Uterus (tissue), 4 donors: ENCODE measurements at places on chromosomes 5 and 9.
A peak's percentile ranks its signal among the peaks of the same experiment; 100 is the strongest.

DNA sequence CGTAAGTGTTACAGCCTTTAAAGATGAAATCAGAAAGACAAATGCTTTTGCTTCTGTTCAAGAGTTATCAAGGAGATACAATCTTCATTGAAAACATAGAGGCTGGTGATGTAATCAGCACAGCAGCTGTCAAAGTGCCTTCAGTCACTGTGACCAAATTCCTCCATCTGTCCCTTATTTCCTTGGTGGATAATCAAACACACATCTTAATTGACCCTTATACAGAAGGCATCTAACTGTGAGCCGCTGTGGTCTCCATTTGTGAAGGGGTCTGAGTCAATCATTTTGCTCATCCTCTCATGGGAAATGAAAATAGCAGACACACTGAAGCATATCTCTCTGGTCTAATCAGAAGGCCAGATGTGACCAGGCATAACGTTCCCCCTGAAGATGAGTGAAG lies 130.1 kb upstream of the TLR4 start:
- no peak for DNase-seq

- no peak for DNase-seq
Measured at GRCh38 chr5:83199126-83199525, 121.8 kb downstream of the XRCC4 start.

DNA sequence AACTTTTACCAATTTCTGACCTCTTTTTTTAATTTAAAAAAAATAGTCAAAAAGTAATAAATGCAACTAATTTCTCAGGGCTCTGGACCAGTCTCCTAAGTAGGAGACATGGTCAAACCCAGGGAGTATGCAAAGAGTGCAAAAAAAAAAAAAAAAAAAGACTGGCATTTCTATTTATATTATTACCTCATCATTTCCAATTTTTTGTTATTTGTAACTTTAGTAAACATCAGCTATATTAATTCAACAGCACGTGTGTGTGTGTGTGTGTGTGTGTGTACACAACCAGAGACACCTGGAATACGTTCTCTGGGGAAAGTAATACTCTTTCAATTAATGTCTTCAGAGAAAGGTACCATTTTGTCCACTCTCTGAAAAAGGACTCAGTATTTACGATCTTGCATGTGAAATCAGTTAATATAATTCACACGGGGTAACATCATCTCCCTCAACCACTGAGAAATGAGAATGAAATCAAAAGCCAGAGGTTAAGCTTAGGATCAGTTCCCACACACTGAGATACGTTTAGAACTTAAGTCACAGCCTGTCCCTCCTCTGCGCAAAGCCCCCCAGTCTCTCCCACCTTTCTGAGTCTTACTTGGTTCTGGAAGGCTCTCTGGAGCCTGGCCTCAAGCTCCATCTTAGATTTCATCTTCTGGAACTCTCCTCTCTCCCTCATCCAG lies 21.9 kb downstream of the ZNF608 start:
- DNase-seq, result no peak

- DNase-seq, result peak; percentile 86
Measured at GRCh38 chr9:94065535-94065961, 18.7 kb upstream of the PTPDC1 start.

DNA sequence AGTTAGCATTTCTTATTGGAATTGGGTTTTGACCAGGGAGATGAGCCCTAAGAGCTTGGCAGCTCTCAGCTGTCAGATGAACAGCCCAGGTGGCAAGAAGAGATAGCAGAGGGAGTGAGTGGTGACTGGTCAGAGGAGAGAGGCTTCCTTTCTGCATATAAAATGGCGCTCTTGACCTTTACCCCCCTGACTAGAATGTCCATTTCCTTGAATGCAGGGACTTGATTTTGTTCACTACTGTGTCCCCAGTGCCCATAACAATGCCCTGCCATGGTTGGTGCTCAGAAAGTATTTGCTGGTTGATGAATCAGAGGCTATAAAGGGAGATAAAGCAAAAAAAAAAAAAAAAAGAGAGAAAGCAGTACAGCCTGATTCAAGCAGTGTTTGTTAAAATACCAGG lies 7.2 kb downstream of the CHMP5 start:
- no peak for DNase-seq

- DNase-seq, result no peak
Measured at GRCh38 chr9:120473608-120474007, 106.4 kb downstream of the CDK5RAP2 start.

DNA sequence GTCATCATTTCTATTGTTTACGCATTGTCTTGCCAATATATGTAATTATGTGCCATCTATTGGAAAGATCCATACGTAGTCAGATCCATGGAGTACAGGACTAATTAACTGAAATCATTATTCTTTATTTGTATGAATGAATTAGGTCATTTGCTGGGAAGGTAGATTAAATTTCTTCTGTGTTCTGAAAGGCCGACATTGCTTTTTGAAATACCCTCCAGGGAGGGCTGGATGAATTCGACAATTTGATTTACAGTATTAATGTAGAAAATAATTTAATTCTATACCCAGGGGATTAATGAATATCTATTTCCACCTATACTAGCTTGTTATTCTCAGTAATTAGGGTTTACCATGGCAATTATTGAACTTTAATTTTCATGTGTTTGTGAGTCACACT lies 117.6 kb downstream of the CHSY3 start:
- no peak for DNase-seq

DNA sequence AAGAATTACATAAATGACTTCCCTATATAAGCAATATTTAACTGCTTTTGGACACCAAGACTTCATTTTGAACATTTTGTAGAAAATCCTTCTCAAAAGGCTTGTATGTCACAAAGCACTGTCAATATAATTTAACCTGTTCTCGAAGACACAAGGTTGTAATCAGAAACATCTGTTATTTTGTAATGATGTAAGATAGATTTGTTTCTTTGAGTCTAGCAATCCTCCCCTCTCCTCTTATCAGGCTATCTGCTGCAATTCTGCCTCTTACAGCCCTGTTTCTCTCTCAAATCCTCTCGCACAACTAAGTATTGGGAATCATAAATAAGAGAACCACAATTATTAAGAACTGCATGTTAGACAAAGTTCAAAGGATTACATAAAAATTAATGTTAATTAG lies 18.6 kb upstream of the TARS1 start:
- DNase-seq, result no peak
